Right lung (tissue), 10 donors: ENCODE measurements at places on chromosomes 16 and 17.

DNA sequence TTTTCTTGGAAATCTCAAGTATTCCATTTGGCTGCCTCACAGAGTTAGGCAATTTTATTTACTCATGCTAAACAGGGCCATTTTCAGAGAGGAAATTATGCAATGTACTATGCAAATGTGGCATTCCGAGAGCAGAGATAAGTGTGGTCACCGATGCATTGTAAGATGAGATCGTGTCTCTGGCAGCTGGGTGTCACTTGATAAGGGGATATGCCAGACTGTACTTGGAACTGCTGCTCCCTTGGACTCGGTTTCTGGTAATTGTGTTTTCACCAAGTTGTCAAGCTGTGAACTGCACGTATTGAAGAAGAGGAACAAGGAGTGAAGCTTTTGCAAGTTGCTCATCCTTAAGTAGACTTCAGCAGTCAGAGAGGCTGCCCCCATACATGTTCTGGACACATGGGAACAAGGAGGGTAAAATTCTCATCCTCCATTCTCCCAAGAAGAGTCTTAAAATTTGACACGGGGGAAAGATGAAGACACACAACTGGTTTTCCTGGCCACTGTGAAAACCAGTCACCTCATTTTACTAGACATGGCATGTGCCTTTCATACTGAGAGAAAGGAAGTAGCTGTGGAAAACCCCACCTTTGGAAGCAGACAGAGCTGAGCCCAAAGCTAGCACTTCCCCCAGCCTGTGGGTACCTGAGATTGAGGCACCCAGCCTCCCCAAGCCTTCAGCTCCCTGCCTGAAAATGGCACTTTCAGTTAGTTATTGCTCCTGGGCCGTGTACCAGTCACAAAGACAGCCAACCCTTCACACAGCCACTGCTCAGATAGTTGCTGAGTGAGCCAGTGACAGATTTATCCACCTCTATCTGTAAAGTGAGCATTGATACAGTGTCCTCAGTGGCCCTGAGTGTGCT lies 150.7 kb downstream of the SOCS1 start:
- DNase-seq, result peak; percentile 92

- no peak for DNase-seq
Observed at GRCh38 chr16:8890549-8890921, 8.4 kb downstream of the LITAFD start.

DNA sequence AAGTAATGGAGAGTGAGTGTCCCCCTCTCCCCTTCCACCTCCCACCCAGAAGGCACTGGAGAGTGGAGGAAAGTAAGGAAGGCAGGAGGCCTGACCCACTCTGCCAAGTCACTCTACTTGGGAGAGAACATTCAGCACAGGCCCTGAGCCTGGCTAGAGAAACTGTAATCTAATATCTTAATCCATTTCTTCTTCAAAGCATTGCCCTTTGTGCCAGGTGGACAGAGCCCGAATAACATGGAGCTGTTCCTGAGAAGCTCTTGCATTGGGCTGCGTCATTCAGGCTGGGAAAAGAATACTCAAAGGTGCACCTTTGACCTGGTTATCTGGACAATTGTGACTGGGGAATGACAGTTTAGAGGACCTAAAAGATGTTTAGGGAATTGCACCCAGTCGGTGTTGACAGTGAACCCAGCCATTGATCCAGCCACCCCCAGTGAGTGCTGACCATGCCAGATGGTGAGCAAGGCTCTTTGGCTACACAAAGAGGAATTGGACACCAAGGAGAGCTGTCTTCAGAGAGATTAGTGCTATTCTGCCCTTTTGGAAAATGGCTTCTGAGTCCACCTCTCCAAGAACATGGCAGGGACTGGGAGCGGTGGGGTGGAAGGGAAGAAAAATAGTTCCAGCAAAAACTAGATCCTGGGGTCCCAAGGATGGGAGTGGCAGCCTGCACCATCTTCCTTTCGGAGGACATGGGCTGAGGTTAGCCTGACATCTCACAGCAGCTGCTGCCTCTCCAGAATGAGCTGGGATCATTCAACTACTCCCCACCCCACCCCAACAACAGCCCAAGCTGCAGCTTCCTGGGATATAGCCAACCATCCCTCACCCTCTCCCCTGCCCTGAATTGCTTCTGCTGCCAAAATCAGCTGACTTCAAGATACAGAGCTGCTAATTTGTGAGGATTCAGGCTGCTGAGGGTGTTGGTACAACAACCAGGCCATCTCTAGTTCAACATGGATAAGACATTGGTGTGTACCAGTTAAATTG lies 11.6 kb upstream of the NOG start:
- DNase-seq, result no peak

- DNase-seq, result no peak
Observed at GRCh38 chr17:82754297-82755208, 2.7 kb downstream of the TBCD start.

DNA sequence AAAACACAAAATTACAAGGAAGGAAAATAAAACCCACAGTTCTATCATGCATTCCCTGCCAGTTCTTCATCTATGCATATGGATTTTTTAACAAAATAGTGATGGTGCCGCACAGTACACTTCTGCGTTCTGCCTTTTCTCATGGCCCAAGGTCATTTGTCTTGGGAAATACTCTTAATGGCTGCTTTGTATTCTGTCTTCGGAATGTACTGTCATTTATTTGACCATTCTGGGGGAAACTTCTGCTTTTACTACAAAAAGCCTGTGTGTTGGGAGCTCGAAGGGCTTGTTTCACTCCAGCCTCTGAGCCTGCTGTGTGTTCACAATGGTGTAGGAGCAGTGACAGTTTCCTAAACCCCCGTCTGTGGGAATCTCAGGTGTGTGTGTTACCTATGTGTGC lies 82.8 kb upstream of the SEC14L1 start:
- no peak for DNase-seq
